ENCODE measurements at places on chromosomes 13 and 19.

GRCh38 chr13:21616880-21617279, 12.9 kb upstream of the MICU2 start:
- DNase-seq = no peak

DNA sequence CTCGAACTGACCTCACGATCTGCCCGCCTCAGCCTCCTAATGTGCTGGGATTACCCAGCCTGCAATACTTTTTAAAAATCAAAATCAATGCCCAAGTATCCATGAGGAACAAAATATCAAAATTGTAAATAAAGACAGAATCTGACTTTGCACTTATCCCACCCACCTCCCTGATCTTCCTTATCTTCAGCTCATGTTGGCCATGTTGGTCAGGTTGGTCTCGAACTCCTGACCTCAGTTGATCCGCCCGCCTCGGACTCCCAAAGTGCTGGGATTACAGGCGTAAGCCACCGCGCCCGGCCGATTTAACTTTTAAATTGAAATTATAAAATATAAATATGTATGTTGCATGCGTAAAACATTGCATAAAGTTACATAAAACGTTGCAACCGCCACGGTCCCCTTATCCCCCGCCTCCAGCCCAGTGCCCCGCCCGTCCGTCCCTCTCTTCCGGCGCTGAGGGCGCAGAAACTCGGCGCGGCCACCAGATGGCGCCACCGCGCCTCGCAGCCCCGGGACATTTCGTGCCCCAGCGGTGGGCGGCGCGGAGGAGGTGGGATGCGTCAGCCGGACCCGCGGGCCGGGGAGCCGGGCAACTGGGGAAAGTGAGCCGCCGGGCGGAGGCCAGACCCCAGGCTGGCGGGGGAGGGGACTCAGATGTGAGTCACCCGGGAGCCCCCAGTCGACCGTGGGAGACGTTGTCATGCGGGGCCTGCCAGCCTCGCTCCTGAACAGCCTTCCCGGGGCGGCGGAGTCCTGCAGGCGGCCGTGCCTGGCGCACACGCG, 1.5 kb upstream of the GADD45B start:
- DNase-seq = no peak

- no peak for DNase-seq
Measured at GRCh38 chr19:5024282-5024681, 55.4 kb downstream of the KDM4B start.

- no peak for DNase-seq
Measured at GRCh38 chr13:29319451-29319850, 276.0 kb downstream of the SLC7A1 start.

GRCh38 chr13:33152389-33152788, 133.2 kb downstream of the STARD13 start:
- DNase-seq = no peak

- DNase-seq = no peak
Measured at GRCh38 chr19:30757837-30758617, 385.8 kb downstream of the ZNF536 start.
